Activated CD4-positive, alpha-beta memory T cell treated with anti-CD3 and anti-CD28 coated beads, Interleukin-2, amount 10 ng/mL, durations not matched to agents 7 days and 5 days (primary cell): ENCODE measurements at places on chromosomes 2 and 18. TPM values are rescaled to one million over a fixed set of nuclear protein-coding genes. Genes with fewer than 3 reads are reported as not detected.

DNA sequence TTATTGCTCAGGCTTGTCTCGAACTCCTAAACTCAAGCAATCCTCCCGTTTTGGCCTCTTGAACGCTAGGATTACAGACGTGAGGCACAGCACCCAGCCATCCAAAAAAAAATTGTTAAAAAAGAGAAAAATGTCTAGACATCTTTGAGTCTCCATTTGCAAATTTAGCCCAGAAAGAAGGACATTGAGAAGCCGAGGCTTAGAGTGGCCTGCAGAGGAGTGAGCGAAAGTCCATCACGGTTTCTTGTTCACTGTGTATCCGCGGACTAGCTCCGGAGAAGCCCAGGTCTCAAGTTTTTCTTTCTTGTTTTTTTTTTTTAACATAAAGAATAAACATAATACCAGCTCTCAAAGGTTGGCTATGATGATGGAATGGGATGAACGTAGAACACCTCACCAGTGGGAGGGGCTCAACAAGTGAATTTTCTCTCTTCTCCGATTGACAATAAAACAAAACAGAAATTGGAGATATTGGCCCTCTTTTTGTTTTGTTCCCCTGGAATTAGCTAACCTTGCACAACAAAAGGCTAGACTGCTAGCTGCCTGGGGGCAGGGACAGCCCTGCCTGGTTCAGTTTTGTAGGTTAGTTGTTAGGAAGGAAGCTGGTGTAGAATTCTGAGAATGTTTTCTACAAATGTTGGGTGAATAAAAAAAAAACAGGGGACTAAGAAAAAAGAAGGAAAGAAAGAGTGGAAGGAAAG, 163.4 kb downstream of the MYCN start:
- no peak for DNase-seq

GRCh38 chr18:29644276-29644675, 1398.3 kb downstream of the DSC3 start:
- DNase-seq: no peak

DNA sequence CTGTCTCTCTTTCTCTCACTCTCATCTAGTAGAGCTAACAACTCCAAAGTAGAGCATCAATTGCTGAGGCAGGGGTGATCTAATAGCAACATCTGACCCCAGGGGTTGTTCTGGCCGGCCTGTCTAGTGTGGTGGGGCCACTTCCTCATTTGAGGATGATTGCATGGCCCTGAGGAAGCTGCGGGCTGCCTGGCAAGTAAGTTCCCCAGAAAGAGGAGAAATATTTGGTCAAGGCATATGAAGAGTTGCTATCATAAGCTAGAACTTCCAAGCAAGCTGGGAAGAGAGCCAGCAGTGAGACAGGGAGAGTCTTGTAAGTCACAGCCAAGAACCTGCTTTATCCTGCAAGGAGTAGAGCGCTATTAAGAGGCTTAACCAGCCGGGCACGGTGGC, 50.8 kb upstream of the TMEM87B start:
- no peak for DNase-seq

- DNase-seq: peak; percentile 36
These were observed 28.1 kb upstream of the SATB2 start for GRCh38 chr2:199485732-199486335.

DNA sequence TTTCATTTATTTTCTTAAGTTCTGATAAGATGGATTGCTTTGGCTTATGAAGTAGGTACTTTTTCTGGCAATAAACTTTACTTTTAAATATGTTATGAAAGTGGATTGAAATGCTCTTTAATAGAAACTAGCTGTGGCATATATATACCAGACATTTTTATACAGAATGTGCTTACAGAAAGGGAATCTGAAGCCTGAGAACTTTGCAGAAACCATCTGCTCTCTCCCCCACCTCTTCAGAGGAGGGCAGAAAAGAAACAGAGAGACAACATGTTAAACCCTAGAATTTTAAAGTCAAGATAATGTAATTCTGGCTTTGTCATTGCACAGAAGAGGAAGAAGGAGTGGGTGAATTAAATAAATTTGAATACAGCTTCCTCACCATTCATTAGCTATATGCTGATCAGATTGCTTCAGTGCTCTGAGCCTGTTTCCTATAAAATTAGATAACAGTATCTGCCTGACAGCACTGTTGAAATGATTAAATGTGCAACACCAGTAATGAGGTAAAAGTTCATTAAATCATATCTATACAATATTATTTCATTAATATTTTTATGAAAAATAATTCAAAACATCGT, 247.3 kb downstream of the CNTNAP5 start:
- no peak for DNase-seq

- DNase-seq: no peak
These were observed 94.0 kb upstream of the STON1 start for GRCh38 chr2:48435909-48436308.

DNA sequence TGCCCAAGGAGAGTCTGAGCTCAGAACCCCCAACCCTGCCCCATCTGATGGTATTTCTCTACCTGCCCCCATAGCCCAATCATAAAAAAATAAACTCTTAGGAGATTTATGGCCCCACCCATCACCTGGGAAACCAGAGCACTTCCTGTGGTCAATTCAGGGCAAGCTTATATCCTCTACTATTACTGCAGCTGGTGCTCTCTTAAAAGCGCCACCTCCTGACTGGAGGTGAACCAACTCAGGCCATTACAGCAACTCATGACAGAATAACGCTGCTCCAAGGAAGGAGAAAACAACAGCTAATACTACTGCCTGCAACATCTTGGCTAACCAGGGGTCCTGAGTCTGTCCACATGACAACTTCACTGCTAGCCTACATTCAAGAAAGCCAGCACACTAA, 195.7 kb downstream of the MTCL1 start:
- no peak for DNase-seq

GRCh38 chr2:239392072-239392357, 8.8 kb downstream of the HDAC4 start:
- DNase-seq: no peak

GRCh38 chr2:19408592-19408991, 50.2 kb upstream of the OSR1 start:
- no peak for DNase-seq

DNA sequence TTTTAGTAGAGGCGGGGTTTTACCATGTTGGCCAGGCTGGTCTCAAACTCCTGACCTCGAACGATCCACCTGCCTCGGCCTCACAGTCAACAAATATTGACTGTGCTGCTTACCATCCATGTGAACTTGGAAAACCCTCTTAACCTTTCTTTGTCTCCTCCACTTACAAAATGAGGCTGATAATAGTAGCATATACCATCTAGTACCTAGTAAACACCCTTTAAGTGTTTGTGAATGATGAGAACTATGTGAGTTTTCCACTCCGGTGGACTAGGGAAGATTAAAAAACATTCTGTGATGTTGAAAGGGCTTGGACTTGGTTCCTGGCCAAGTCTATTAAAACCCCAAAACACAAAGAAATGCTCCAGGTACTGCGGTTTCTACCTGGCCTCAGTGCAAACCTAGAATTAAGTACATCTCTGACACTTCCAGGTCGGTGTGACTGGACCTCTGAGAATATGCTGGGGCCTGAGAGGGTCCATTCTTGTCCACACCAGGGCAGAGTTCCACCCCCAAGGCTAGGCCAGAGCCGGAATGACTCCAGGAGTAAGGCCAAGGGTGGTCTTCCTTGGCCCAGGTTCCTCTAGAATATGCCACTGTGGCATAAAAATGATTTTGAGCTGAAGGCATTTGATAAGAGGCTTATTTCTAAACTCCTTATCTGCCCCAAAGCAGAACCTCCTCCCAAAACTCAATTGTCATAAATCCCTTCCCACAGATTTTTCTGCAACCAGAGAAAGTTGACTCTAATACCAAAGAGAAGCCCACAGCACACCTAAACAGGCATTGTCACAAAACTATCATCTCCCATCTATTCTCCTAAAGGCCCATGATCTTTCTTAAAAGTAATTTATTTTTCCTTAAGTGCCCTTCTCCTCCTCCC, 217.5 kb downstream of the TGIF1 start:
- no peak for DNase-seq

DNA sequence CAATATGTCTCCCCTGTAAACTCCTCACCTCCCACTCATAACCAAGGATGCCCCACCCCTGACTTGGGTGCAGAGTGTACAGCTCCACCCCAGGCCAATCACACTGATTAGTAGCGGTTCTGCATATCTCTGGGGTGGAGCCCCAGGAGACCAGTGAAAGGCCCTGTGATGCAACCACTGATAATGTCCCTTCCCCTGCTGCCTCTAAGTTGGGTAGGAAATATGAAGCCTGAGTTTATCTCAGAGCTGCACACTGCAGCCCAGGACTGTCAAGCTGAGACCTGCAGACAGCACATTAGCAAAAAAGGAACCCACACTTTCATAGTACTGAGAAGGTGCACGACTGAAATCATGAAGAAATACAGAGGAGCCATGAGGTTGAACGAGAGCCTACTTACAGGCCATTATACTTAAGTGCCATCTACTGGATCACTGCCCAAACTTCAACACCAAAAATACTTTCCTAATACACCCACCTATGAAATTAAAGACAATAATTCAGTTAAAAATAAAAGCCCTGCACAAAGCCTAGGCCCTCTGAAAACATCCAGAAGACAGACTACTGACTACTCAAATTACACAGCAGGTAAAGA, 455.4 kb upstream of the LRRTM4 start:
- no peak for DNase-seq

DNA sequence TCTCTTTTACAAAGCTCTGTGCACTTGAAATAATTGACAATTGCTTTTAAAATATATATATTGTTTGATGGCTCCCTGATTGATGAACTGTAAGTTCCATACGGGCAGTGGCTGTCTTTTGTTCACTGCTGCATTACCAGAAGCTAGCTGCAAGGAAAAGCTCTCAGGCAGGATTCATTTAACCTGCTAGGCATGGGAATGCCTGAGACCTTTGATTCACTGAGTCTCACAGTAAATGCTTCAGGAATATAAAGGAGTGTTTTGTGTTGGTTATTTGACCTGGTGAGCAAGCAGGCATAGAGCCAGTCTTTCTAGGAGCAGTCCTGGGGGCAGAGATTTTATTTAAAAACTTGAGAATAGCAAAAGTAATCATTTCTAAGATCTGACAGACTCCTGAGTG, 193.2 kb upstream of the ITGA4 start:
- no peak for DNase-seq

- no peak for DNase-seq
These were observed 65.3 kb downstream of the LCLAT1 start for GRCh38 chr2:30512243-30512886.

DNA sequence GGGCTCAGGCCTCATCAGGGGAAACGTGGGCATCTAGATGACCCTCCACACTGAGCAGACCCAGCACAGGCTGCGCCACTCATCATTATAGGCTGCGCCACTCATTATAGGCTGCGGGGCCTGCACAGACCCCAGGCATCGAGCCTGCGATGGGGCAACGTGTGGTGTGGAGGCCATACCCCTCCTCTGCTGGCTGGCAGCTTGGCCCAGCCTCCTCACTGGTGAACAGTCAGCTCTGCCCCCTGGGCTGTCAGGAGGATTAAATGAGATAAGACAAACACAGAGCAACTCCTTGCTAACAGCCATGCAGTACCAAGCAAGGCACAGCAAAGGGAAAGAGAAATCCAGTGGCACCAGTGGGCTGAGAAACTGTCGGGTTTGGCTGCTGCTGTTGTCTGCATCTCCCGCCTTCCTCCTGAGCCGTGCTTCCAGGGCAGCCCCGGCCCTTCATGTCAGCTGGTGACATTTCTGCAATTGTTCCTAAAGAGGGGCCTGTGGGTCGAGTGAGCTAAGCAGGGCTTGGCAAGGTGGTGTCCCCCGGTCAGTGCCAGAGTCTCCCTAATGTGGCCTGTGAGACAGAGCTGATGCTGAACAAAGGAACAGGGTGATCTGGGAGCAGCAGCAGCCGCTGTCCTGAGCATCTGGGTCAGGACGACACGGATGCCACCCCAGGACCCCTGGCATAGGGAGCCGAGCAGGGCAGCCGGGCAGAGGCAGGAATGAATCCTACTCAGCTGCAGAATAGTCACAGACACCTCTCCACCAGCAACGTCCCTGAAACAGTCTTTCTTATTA, 48.7 kb downstream of the RRM2 start:
- DNase-seq: no peak

GRCh38 chr2:79627237-79627636, 114.4 kb downstream of the CTNNA2 start:
- DNase-seq: no peak

Gene SCN7A
- not detected for total RNA-seq

Gene RAD51AP2
- total RNA-seq: not detected

Gene SDC1
- 0.33 TPM for total RNA-seq

Gene MAB21L4
- not detected for total RNA-seq

Gene ANKRD30B
- not detected for total RNA-seq

Gene COL6A3
- 1.3 TPM for total RNA-seq

Gene ITGA4
- 265 TPM for total RNA-seq

Gene DYNAP
- total RNA-seq: not detected

Gene ATP6V1C2
- not detected for total RNA-seq

Gene TMEM198
- total RNA-seq: 1.0 TPM

Gene SAP130
- 37.5 TPM for total RNA-seq
